ENCODE measurements at places on chromosomes 2 and 18.

GRCh38 chr2:1796232-1796930 is 52.1 kb upstream of the PXDN start:
- DNase-seq = no peak

GRCh38 chr2:231764760-231765159 is 16.3 kb downstream of the PDE6D start:
- DNase-seq = no peak

GRCh38 chr2:20333738-20334137 is 16.9 kb downstream of the PUM2 start:
- DNase-seq = no peak

DNA sequence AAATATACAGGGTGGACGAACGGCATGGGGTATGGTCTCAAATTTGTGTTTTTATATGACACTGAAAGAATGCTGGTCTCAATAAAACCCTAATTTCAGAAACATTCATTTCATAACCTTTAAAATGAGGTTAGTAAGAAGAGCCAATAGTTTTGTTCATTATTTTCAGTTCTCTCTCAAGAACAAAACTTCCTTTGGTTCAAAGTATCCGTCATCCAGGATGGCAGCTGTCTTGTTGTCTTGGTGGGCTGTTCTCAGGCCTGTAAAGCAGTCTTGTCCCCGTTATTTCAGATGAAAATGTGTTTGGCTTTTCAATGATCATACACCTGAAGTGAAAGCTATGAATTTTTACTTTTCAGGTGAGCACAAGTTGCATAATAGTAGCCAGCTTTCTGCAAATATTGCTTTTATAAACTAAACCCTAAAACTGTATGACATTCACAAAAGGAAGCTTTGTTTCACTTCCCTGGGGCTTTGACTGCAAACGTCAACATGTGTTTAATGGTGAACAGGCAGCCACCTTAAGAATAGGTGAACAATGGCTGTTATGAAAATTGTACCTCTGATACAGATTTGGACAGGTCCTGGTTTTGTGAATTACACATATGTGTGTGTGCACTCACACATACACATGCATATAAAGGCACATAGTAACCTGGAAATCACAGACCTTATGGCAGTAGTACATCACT is 2.6 kb downstream of the IL18RAP start:
- DNase-seq = no peak

- no peak for DNase-seq
Measured at GRCh38 chr2:55269645-55269990, 587 bp upstream of the MTIF2 start.

DNA sequence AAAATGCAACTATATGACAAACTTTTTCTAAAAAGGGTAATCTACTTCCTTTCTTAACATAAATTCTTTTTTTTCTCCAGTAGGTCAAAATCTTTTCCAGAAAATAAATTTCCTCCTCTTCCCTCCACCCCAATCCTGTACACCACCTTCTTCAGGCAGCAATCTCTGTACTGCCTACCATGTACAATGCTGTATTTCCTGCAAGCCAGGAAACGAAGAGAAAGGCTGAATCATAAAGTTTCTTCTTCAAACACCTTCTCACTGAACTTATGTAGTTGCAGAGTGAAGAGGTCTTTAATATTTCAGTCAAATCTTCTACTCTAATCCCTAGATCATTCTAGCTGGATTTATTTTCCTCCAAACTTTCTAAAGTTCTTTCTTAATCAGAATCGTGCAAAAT is 18.2 kb upstream of the C2orf66 start:
- no peak for DNase-seq

GRCh38 chr18:55343396-55344073 is 244.5 kb downstream of the TCF4 start:
- peak; percentile 17 for DNase-seq

DNA sequence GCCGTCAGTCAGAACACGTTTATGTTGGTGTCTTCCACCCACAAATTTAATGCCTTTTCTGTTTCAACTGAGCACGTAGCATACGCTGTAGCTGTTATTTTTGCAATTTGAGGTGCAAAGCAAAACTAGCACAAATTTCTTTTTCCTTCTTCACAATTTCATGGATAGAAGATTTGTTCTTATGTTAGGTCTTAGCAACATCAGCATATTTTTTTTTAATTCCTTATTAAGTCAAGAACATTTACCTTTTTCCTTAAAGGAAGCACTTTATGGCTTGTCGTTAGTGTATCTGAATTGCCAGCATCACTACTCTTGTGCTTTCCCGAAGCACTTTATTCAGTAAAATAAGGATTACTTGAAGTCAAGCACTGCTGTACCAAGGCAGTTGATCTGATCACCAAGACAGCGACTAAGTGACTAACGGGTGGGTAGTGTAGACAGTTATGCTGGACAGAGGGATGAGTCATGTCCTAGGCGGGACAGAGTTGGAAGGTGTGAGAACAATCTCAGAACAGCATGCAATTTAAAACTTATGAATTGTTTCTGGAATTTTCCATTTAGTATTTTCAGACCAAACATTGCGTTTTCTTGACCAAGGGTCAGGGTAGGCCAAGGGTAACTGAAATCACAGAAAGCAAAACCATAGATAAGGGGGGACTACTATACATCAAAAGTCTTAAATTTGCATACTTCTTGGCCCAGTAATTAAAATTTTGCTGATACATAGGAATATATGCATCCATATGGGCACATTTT is 13.3 kb downstream of the BABAM2 start:
- DNase-seq = no peak

GRCh38 chr2:19799881-19800780 is 101.7 kb downstream of the TTC32 start:
- no peak for DNase-seq

- DNase-seq = no peak
Measured at GRCh38 chr18:46830633-46831032, 73.8 kb upstream of the ST8SIA5 start.

GRCh38 chr18:26723981-26724380 is 141.5 kb downstream of the AQP4 start:
- no peak for DNase-seq

GRCh38 chr2:38655441-38655840 is 10.5 kb upstream of the GALM start:
- DNase-seq = no peak

- no peak for DNase-seq
Measured at GRCh38 chr18:45084206-45084605, 403.5 kb downstream of the SETBP1 start.

DNA sequence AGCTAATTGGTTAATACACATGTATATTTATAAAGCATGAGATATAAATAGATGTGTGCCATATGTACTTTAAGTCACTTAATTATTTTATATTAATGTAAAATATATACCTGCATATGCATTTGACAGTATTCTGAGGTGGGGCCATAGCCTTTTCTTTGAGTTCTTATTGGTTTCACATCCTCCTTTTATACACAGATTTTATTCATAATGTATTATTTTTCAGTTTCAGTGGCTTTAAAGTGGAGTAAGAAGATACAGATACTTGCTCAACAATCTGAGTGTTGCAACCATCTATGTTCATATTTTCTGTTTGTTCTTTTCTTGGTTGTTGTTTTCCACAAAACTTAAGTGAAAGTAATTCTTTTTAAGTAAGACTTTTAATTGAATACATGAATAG is 436.5 kb downstream of the RND3 start:
- no peak for DNase-seq

DNA sequence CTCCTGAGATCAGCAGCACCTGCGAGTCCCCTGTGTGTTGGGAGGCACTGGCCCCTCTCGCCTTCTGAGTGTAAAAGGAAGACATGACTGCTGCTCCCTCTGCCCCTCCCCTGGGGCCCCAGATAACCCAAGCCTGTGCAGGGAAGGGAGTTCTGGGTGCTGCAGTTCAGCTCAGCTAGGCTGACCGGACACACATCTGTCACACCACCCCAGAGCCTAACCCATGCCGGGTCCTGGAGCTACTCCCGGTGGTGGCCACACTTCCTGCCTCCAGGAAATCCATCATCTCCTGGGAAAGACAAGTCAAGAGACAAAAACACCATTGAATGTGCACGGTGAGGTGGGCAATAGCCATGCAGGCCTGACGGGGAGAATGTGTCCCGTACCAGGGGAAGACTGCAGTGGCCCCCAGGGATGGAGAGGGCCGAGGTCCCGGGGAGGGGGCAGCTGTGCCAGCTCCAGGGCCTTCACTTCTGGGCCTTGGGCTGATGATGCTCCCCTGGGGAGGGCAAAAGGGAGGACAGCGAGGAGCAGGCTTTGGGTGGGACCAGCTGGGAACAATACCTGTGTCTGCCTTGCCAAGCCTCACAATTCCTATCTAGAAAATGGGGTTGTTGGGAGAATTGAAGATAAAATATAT is 210.6 kb downstream of the TFCP2L1 start:
- no peak for DNase-seq

GRCh38 chr2:165725421-165725820 is 68.6 kb downstream of the GALNT3 start:
- DNase-seq = no peak

GRCh38 chr2:71220743-71221142 is 6.2 kb downstream of the PAIP2B start:
- DNase-seq = no peak

GRCh38 chr2:168645696-168646338 is 156.6 kb upstream of the NOSTRIN start:
- DNase-seq = no peak

DNA sequence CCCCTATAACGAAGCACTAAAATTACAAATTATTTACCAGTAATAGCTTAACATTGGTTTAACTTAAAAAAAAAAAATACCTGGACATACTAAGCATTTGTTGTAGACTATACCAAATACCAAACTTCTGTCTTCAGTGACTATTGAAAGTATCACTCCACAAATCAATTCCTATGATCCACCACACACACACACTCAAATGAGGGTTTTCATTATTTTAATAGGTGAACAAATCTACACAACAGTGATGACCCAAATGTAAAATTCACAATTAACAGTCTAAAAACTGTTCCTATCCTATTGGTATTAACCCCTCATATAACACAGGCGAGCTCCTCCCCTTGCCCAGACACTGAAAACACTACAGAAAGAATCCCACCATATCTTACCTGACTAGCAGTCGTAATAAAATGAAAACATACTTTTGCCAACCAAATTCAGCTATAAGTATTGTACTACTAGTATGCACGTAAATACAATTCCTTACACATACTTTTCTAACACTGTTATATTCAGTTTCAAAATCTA is 2.5 kb downstream of the SP3 start:
- DNase-seq = no peak

DNA sequence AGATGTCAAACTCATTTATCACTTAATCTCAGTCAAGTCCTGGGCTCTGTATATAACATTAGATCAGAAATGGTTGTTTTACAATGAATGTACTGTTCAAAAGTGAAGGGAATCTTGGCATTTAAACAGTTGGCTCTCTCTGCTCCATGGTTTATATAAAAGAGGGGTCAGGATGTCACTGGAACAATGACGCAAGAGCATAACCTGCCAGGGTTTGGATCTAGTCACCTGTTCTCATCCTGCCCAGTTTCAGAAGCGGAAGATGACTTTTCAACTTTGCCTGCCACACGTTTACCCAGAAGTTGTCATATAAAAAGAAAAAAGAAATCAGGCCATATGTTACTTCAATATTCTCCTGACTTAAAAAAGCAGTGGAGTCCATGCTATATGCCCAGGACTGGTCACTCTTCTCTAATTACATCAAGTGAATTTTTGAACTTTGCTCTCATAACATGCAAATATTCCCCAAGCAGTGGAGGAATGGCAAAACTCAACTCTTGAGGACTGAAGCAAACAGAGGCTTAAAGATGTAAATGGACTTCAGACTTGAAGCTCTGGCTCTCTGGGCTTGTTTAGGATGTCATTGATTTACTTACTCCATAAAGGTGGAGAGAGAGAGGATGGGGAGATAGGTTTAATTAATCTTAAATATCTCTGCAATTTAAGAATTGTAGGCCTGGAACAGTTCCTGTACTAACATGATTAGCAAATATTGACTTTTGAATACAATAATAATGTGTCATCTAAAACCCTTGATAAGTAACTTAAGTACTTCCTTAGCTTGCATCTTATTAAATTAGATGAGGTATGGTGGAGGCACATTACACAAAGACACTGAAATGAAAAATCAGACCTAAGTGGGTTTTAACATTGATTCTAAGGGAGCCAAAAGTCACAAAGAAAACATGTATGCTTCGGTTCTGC is 58.3 kb downstream of the ETAA1 start:
- no peak for DNase-seq

DNA sequence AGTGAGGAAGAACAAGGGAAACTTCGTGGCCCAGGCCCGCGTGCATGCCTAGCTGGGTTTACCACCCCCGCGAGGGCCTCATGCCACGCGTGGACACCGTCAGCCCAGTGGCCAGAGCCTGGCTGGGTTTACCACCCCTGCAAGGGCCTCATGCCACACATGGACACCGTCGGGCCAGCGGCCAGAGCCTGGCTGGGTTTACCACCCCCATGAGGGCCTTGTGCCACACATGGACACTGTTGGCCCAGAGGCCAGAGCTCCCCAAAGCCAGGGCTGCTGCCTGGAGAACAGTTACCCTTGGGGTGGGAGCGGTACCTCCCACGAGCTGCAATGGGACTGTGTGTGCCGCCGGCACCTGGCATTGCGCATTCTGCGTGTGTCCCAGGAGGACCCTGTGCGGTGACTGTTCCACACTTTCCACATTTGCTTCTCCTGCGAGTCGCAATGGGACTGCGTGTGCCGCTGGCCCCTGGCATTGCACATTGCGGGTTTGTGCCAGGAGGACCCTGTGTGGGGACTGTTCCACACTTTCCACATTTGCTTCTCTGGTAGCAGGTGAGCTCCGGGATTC is 105.6 kb upstream of the CTDP1 start:
- no peak for DNase-seq

- no peak for DNase-seq
Measured at GRCh38 chr2:155792666-155793065, 539.9 kb downstream of the NR4A2 start.

DNA sequence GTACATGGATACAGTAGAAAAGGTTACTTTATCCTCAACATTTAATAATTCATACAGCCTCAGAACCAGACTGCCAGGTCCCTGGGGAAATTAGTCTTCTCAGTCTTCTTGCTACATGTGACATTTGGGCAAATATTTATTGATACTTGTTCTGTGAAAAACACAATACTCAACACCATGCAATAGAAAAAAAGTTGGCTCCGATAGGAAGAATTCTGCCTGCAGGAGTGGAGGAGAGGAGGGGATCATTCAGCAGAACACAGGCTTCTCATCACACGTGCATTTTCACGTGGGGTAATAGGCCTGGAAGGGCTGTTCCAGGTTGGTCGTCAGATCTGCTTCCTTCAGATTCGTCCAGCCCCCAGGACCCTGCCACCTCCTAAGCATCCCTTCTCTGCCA is 58.4 kb upstream of the ACKR3 start:
- no peak for DNase-seq

GRCh38 chr18:49321797-49322461 is 138.5 kb downstream of the DYM start:
- no peak for DNase-seq
